ENCODE measurements at places on chromosomes 6 and 20. TPM values are rescaled to one million over a fixed set of nuclear protein-coding genes. Genes with fewer than 3 reads are reported as not detected.

DNA sequence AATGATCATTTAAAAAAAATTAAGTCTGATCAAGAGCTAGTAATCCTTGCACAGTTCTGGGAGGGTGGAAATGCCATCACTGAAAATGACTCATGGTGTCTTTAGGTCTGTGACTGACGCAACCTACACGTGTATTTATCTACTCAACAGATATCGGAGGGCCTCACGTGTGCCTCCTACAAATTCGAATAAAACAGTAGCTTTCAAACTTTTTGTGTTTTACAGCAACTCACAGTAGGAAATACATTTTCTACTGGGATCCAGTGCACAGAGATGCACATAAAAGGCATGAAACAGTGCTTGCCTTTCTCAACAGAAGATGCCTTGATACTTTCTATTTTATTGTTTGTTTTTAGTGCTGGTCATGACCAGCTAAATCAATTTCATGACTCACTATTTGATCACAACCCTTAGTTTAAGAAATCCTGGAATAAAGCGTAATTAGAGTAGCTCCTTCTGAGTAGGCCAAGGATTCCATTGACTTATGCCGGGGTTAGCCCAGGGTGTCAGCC lies 210.0 kb upstream of the SNX9 start:
- DNase-seq = no peak

- peak; percentile 22 for DNase-seq
Measured at GRCh38 chr6:44122801-44123200, 4.5 kb downstream of the MRPL14 start.

GRCh38 chr6:146775220-146775619 lies 176.4 kb downstream of the ADGB start:
- DNase-seq = no peak

- peak; percentile 27 for DNase-seq
Measured at GRCh38 chr20:36541227-36541767, at the start of gene MYL9. Gene MYL9 (plus strand): TSS chr20:36541519. CDS start chr20:36544885, 3,366 bp downstream.

DNA sequence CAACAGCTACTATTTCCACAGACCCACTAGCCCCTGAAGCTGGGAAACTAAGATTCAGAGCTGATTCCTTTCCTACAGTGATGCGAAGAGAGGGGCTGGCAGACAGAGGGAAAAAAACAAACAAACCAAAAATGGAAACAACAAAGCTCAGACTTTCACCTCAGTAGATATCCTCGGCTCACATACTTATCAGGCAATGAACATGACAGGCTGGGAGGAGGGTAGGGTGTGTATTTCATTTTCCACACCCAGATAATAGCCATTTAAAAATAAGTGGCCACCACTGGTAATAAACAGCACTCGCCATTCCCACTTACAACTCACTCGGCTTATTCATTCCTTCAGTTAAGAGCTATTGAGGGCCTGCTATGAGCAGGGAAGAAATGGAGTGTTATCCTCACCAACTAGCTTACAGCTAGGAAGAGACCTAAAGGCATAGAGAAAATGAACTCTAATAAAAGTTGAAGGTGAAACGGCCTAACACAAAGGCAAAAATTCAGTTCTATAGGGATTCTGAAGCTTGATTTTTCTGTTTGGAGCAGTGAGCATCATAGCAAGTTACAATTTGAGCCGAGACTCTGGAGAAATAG lies 32.0 kb upstream of the SPTLC3 start:
- DNase-seq = no peak

GRCh38 chr20:53743607-53744260 lies 150.1 kb upstream of the ZNF217 start:
- no peak for DNase-seq

- no peak for DNase-seq
Measured at GRCh38 chr20:402898-403581, 5.1 kb upstream of the RBCK1 start.

DNA sequence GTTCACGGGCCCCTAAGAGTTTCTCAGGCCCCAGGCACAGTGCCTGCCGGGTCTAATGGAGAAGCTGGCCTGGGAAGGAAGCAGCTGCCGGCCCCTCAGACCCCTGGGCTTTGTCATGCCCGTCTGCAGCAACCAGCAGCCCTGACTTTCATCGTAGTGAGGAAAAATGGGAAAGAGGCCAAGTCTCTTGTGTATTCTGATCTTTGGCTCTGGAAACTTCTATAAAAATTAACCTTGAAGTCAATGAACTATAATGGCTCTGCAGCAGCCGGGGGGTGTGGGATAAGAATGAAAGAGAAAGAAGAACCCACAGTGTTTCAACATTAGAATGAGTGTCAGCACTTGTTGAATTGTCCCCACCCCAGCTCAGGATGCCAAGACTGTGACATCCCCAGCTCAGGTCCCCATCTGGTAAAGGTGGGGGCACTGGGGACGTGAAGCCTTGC lies 12.9 kb downstream of the TGM2 start:
- peak; percentile 31 for DNase-seq

GRCh38 chr20:63501818-63502670 lies 3.2 kb upstream of the EEF1A2 start:
- no peak for DNase-seq

GRCh38 chr6:42424906-42425474 lies 26.7 kb downstream of the TRERF1 start:
- no peak for DNase-seq

DNA sequence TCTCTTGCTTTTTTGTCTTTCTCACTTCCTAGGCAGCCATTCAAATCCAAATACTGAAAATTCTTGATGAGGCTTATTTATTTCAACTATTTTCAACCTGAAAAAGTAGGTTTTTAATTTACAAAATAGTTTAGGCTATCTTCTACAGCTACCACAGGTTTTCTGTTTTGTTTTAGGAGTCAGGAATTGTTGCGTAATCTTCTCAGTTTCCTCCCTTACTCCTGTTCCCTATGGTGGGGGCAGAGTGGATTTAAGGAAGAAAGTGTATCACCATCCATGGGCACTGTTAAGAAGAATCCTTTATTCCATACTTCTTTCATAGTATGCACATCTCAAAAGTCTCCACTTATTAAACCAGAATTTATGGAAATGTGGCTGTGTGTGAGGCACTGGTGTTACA lies 182.4 kb downstream of the KHDC1L start:
- DNase-seq = no peak

- no peak for DNase-seq
Measured at GRCh38 chr6:144939921-144940320, 654.8 kb downstream of the UTRN start.

- no peak for DNase-seq
Measured at GRCh38 chr6:168609914-168610490, 169.0 kb downstream of the SMOC2 start.

DNA sequence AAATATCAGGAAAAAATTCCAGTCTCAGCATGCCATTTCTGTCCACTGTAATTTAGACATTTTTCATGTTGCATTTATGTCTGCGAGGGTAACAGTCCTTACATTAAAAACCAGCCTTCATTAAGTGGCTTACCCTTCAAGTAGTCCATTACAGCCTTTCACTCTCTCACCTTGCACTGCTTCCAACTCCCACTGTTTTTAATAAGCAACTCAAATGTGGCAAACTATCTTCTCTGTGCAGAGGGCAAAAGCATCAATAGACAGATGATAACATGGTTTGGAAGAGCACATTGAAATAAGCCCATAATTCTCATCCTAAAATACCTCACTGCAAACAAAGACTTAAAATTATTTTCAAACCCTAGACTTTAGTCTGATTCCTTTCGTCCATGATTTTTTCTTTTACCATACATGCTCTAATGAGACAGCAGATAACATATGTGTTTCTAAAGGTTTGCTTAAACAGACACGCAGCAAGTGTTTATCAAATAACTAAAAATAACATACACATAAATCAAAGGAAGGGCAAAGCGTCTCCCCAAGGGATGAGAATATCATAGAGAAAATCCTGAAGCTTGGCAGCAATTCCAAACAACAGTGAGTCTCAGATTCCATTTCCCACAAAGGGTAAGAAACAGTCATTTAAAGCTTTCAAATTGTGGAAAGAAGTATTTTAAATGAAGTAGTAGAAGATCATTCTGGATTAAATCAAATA lies 130.4 kb downstream of the PTPRK start:
- DNase-seq = no peak

- DNase-seq = no peak
Measured at GRCh38 chr6:90793771-90794170, 206.9 kb upstream of the MAP3K7 start.

- DNase-seq = no peak
Measured at GRCh38 chr6:48986845-48987244, 476.2 kb downstream of the MMUT start.

GRCh38 chr20:550611-551010 lies 7.0 kb upstream of the CSNK2A1 start:
- no peak for DNase-seq

- DNase-seq = no peak
Measured at GRCh38 chr20:51217347-51218045, 194.6 kb upstream of the KCNG1 start.

GRCh38 chr6:63859528-63859927 lies 223.9 kb downstream of the PHF3 start:
- no peak for DNase-seq

GRCh38 chr20:2104236-2104635 lies 2.6 kb downstream of the STK35 start:
- no peak for DNase-seq

DNA sequence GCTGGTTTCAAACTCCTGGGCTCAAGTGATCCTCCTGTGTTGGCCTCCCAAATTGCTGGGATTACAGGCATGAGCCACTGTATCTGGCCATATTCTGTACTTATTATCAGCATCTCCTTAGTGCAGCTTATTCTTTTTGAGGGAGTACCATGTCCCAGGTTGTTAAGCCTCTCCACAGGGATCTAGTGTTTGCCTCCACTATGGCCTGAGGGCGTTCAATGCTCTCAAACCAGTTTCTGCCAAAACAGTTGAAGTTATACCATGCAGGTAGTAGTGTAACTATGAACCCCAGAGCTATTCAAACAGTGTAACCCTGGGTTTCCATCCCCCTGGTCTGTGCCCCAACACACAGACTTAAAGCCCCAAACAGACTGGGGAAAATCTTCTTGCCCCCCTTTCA lies 81.7 kb downstream of the BACH2 start:
- DNase-seq = no peak

DNA sequence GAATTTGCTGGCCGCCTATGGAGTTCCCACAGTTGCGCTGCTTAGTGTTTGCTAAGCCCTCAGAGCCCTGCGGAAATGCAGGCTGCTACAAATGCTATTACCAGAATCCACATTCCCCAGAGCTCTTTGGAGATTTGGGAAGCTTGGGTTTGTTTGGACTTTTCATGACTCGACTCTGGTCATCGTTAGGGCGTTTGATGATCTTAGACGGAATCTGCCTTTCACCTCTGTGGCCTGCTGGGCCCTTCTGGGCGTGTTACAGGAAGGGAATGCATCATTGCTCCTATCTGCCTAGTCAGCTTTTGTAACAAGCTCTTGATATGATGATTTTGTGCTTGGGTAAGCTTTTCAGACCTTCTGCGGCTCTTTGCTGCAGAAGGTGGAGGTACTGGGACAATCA lies 50.8 kb downstream of the EYA2 start:
- DNase-seq = no peak

- no peak for DNase-seq
Measured at GRCh38 chr20:58829531-58829941, 21.2 kb downstream of the GNAS-AS1 start.

GRCh38 chr6:71292001-71292400 lies 3.4 kb downstream of the OGFRL1 start:
- no peak for DNase-seq

DNA sequence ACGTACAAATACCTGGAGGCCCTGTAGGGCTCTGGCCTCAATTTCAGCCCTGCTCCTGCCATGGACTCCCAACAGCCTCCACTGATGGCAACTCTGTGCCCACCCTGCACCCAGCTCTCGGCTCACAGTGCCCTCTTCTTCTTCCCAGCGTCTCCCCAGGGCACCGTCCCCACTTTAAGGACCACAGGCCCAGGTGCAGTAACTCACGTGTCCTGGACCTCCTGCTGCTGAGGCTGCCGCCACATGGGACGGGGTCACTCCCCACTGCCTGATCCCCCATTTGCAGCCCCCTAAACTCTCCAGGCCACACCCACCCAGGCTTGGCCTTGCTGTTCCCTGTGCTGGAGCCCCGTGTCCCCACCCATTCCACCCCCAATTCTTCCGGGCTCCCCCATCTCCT lies 223.4 kb downstream of the PREX1 start:
- no peak for DNase-seq

DNA sequence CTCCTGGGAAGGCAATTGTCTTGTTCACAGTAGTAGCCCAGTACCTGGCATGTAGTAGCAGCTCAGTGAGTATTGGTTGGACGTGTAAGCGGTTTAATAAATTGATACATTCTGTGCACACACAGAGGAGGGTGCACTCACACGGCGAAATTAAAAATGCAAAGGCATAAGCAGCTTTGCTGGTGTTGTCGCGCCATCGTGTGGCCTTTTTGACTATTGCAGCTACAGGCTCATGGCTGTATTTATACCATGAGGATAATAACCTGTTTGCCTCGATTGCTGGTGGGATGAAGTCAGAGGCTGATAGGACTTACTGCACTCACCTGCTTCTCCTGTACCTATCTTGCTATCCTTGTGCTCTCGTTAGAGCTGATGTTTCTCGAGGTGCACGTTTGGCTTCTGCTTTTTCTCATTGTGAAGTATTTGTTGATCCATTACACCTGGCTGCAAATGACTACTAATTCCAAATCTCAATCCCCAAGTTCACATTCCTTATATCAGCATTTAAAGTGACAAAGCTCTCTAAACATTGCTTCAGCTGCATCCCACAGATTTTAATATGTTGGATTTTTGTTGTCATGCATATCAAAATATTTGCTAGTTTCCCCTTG lies 61.5 kb downstream of the TBXT start:
- peak; percentile 84 for DNase-seq

GRCh38 chr20:20331156-20331555 lies 36.7 kb upstream of the INSM1 start:
- no peak for DNase-seq

GRCh38 chr6:11196511-11197174 lies 35.8 kb downstream of the NEDD9 start:
- DNase-seq = no peak

- no peak for DNase-seq
Measured at GRCh38 chr6:145547594-145548335, 187.6 kb downstream of the EPM2A start.

GRCh38 chr20:31706607-31707257 lies 15.9 kb downstream of the BCL2L1 start:
- no peak for DNase-seq

- DNase-seq = no peak
Measured at GRCh38 chr6:43893073-43893472, 123.1 kb downstream of the VEGFA start.

- DNase-seq = no peak
Measured at GRCh38 chr20:47137231-47137870, 219.1 kb downstream of the ZMYND8 start.

Gene SAMD10
- total RNA-seq = 25.4 TPM

Gene TBXT
- not detected for total RNA-seq

Gene PTGIS
- 0.21 TPM for total RNA-seq

Gene PEX3
- total RNA-seq = 42.2 TPM

Gene PRKN
- total RNA-seq = 0.87 TPM

Gene MYCT1
- not detected for total RNA-seq

Gene CST3
- 1.4 TPM for total RNA-seq

Gene EYA4
- total RNA-seq = not detected

Gene OR2H2
- total RNA-seq = not detected

Gene SIRPB1
- total RNA-seq = 2.1 TPM

Data from activated CD4-positive, alpha-beta T cell treated with anti-CD3 and anti-CD28 coated beads for 36 hours (primary cell).